ENCODE measurements at places on chromosomes 4 and X. TPM values are rescaled to one million over a fixed set of nuclear protein-coding genes. Genes with fewer than 3 reads are reported as not detected.

Gene SUPT20HL2
- total RNA-seq: 0.22 TPM

Gene KLHL2
- total RNA-seq: 28.4 TPM

Gene CHIC2
- total RNA-seq: 43.9 TPM

Gene GATA1
- total RNA-seq: not detected

Gene ANAPC10
- 30.5 TPM for total RNA-seq

Gene NPY2R
- total RNA-seq: not detected

Gene NKX3-2
- 0.55 TPM for total RNA-seq

Gene CXCL3
- total RNA-seq: 3.3 TPM

Gene SLIT2
- total RNA-seq: 97.5 TPM

Gene ELF4
- 10.4 TPM for total RNA-seq

Gene TLR10
- not detected for total RNA-seq

Gene S100P
- total RNA-seq: not detected

Gene MOB1B
- total RNA-seq: 15.6 TPM

Gene FGG
- not detected for total RNA-seq

Gene SYTL5
- 0.66 TPM for total RNA-seq

Gene TMEM156
- total RNA-seq: 10.8 TPM

Gene SEPSECS
- total RNA-seq: 8.2 TPM

Gene FNIP2
- total RNA-seq: 26.6 TPM

Gene IL1RAPL1
- total RNA-seq: 11.5 TPM

Gene CCDC158
- total RNA-seq: 0.37 TPM

Gene OPHN1
- total RNA-seq: 12.1 TPM

Gene CLDN22
- total RNA-seq: not detected

Gene ARHGAP10
- total RNA-seq: 33.6 TPM

Gene SCD5
- total RNA-seq: 3.7 TPM

Gene JADE3
- total RNA-seq: 3.0 TPM

Gene MAP9
- total RNA-seq: 15.7 TPM

Gene H2BW2
- not detected for total RNA-seq

Gene MAGEB1
- total RNA-seq: not detected

Gene ZFP42
- not detected for total RNA-seq

Gene ART3
- not detected for total RNA-seq

Gene PNMA3
- 0.12 TPM for total RNA-seq

Gene GC
- total RNA-seq: not detected

Gene NDUFA1
- 40.5 TPM for total RNA-seq

Gene SMARCA1
- 65.7 TPM for total RNA-seq
